ENCODE measurements at places on chromosomes 5 and 9.
A peak's percentile ranks its signal among the peaks of the same experiment; 100 is the strongest.

- no peak for DNase-seq
Measured at GRCh38 chr5:1498623-1499416, 24.9 kb downstream of the LPCAT1 start.

- no peak for DNase-seq
Measured at GRCh38 chr9:113570106-113570505, 106.6 kb downstream of the RGS3 start.

DNA sequence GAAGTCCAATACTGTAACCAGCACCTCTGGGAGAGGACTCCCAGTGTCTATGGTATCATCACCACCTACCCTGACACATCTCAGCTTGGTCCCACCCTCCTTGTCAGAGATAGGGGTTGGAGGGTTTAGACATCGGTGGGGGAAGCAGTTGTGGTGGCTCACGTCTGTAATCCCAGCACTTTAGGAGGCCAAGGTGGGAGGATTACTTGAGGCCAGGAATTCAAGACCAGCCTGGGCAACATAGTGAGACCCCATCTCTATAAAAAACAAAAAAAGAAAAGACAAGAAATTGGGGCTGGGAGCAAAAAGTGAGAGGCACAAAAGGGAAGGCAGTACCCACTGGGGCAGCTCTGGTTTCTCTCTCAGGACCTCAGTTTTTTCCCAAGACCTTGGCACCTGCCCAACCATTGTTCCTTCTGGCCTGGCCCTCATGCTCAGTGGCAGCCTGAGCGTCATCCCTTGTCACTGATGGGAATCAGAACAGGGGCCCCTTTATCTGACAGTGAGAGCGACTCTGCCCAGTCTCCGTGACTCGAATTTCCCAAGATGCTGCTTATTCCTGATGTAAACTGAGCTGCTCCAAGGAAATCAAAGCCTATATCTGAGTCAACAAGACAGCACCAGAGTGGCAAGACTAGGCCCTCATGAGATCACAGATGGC is 80.5 kb upstream of the HSPA9 start:
- DNase-seq = peak; percentile 27

GRCh38 chr5:77847814-77848290 is 71.7 kb upstream of the TBCA start:
- DNase-seq = no peak

GRCh38 chr9:16417749-16418148 is 452.7 kb downstream of the BNC2 start:
- no peak for DNase-seq

GRCh38 chr5:53965459-53965858 is 344.9 kb downstream of the ARL15 start:
- DNase-seq = no peak

DNA sequence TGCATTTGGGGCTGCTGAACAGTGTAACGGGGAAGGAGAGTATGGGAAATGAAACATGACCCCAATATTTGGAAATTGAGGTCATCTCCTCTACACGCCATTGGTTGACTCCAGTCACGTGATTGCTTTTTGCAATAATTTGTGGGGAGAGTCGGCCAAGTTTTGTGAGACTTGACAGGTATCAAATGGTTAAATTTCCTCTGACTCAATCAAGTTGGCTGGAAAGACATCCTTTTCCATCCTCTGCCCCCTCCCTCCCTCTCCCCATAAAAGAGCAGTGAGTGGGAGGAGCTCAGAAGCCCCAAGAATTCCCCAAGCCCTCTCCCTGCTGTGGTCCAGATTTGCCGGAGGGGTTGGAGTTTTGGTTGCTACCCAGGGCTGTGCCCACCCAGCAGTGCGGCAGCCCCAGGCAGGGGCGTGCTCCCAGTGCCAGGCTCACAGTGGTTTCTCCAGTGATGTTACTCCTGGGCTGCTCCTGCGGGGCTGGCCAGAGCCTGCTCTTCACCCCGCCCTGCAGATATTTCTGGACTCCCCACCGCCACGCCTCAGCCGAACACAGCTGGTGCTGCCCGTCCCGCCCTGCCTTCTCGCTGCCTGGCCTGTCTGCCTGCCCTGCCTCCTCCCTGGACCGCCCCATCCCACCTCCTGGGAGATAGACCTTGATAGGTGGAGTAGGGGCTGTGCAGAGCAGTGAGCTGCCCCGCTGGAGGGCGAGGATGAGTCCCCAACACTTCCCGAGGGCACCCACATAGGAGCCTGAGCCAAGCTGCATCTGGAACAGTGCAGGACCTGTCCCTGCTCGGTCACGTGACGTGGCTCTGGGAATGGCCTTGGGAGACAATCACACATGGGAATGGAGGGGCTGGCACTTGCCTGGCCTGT is 3.4 kb downstream of the COL5A1 start:
- no peak for DNase-seq

GRCh38 chr9:75033791-75034473 is 5.8 kb upstream of the CARNMT1 start:
- DNase-seq = no peak

- DNase-seq = no peak
Measured at GRCh38 chr5:76787237-76787636, 31.6 kb upstream of the F2RL1 start.

- no peak for DNase-seq
Measured at GRCh38 chr5:168842571-168843205, 263.5 kb upstream of the PANK3 start.

Measured in chondrocyte (in vitro differentiated cells).